CD8-positive, alpha-beta T cell (primary cell): ENCODE measurements at places on chromosomes 1 and 21.

DNA sequence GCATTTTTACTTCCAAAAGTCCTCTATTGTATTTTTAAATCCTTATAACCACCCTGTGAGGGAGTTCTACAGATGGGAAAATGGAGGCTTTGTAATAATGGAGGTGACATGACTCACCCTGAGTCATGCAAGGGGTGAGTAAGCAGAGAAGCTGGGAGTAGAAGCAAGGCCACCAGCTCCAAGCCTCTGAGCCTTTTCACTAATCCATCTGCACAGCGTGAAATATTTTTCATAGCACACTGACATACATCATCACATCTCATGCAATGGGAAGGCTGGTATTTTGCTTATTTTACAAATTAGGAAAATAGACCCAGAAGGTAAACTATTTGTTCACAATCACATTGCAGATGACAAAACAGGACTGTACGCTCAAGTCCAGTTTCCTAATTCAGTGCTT, 96.9 kb downstream of the KCNH1 start:
- DNase-seq, result no peak

DNA sequence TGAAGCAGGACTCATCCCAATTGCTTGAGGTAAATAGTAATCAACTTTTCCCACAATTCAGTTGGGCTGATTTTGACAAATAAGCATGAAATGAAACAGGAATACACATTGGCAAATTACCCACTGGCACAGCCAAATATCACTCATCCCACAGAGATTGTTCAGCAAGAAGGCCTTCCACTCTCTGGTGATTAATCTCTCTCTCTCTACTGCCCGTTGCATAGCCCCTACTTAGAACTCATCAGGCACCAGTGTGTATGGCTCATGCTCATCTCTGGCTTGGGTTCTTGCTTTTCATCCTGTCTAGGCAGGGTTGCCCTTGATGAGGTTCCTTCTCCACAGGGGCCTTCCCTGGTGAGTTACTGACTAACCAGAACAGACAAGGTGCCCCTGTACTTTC, 1.1 kb downstream of the BSDC1 start:
- DNase-seq, result peak; percentile 21

DNA sequence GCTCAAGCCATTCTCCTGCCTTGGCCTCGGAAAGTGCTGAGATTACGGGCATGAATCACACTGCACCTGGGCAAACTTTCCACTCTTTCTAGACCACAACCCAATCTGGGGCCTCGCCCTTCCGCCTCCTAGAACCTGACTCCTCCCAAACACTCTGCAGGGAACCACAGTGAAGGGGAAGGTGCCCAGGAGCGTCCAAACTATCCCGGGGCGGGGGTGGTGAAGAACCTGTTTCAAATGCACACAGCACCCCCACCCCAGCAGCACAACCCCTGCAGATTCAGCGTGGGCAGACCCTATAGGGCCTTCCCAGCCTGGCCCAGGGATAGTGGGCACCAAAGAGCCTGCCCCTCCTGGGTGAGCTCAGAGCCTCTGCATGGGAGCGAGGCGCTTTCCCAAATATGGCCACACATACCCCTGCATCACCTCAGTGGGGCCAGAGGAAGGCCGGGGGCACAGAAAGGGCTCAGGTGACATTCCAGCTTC, 86.9 kb downstream of the STUM start:
- DNase-seq, result peak; percentile 59

- DNase-seq, result peak; percentile 59
These were observed 14.2 kb downstream of the CAPN2 start for GRCh38 chr1:223726380-223727001.

GRCh38 chr1:157411769-157412168, 140.5 kb downstream of the FCRL5 start:
- no peak for DNase-seq

DNA sequence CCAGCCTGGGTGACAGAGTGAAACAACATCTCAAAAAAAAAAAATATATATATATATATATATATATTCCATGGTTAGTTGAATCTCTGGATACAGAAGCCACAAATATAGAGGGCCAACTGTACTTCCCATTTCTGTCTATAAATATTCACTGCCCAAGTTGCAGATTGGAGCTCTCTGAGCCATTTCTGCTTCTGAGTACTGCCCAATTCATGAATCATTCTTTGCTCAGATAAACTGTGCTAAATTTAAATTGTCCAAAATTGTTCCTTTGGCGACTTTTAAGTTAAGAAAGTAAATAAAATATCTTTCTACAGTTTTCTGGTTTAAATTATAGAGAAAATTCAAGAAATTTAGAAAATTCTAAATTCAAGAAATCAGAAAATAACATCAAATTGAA, 23.2 kb upstream of the C1orf146 start:
- no peak for DNase-seq

DNA sequence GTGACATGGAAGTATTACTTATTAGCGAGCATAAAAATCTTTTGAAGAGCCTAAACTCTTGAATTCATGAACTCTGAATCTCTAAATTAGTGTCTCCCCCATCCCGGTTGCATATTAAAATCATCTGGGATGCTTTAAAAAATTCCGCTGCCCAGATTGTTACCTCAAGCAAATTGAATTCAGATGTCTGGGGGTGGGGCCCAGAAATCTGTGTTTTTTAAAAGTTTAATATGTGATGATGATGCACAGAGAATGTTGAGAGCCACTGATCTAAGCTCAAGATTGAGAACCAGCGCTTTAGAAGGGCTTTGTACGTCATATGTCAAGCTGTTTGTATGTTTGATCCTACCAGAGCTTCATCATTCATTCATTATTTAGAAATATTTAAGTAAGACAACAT, 446.8 kb downstream of the NUF2 start:
- DNase-seq, result no peak

DNA sequence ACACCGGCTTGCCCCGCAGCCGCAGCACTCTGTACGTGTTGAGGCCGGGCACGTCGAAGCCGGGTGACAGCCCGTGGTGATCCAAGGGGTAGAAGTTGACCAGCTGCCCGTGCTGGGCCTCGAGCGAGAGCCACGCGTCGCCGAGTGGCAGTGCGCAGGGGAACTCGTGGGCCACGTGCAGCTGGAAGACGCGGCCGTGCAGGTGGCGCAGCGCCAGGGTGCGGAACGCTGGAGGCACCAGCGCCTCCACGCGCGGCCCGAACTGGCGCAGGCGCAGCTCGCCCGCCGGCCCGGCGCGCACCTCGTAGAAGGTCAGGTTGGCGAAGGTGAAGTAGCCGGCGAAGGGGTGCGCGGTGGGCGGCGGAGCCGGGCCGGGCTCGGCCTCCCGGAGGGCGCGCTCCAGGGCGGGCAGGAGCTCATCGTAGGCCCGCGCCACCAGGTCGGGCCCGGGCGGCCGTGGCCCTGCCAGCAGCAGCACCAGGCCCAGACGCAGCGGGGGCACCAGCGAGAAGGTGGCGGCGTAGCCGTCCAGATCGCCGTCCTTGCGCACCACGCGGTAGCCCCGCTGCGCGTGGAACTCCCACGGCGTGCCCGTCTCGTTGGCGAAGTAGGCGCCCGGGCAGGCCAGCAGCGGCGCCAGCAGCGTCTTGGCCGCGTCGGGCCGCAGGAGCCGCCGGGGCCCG, 19.5 kb downstream of the LACTBL1 start:
- DNase-seq, result no peak

DNA sequence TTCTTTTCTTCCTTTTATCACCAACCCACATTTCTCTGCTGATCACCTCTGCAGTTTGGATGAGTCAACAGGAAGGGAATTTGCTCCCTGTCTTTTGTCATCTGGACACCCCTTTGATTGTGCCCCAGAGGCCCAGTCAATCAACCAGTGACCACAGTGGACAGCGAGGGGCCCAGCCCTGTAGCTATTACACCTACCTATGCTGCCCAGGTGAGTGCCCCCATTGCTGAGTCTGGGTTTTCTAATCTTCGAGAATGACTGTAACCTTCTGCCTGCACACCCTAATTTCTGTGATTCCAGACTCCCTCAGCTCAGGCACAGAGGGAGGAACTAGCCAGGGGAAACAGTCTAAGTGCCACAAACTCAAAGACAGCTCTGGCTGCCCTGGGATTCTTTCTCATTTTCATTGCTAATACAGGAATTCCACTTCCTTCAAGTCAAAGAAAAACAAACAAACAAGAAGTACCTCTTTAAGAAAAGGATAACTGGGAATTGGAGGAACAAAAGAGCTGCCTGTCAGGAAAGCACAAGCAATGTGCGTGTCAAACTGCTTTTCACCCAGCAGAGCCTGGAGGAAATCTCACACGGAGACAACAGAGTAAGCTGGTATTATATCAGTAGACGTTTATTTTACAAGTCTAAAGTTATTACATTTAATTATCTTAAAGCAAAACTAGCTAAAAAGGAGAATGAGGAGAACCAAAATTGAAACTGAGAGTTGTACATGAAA, 311.1 kb downstream of the AJAP1 start:
- no peak for DNase-seq

DNA sequence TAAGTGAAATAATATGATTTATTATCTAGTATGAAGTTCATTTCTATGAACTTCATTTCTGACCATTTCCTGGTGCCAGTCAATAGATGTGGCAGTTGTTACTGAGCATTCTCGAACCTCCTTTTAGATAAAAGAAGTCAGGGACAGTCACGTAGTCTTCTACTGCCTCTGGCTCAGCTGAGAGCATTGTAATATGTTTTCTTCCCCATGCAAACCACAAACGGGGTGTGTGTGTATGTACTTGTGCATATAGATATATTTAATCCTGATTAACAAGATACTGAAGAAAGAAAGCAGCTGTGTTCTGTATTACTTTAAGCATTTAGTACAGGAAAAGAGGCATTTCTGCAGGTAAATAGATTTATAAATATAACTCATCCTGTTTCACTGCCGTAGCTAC, 21.6 kb downstream of the ZNF684 start:
- no peak for DNase-seq

DNA sequence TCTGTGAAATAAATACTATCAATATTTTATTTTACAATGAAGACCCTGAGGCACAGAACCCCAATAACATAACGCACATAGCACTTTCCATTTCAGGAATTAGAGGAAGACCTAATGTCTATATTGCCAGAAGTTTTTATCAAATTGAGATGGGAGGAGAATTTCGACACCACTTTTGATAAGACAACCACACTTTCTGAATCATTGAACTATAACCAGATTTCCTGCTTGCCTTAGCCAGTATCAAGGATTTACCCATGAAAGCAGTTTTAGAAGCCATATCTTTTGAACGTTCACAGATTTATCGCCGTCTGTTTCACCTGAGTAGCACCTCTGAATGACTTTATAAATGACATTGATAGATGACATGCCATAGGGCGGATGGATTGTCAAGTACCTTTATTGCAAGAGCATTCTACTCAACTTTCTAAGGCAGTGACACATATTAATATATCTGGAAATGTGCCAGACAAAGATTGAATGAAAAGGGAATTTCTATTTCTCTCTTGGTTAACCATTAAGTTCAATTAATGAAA, 768.4 kb downstream of the LTN1 start:
- no peak for DNase-seq

DNA sequence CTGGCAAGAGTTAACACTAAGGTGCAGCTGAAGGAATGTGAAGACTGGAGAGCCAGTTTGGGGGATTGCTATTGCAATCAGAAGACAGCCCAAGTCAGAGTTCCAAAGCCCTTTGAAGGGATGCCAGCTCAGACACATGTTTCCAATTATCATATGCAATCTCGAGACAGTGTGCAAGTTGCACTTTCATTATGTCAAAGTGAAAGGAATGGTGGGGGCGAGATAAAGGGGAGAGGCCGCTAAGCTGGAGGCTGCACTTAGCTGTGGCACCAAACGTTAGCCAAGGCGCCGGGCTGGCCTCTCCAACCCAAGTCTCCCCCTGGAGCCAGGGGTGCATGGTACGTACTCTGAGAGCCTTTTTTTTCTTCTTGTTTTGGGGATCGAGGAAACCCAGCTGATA, 58.0 kb downstream of the NGF start:
- no peak for DNase-seq
